ENCODE measurements at places on chromosomes 3 and 15.
A peak's percentile ranks its signal among the peaks of the same experiment; 100 is the strongest.

- no peak for DNase-seq
Observed at GRCh38 chr15:69729167-69729748, 276.6 kb downstream of the RPLP1 start.

DNA sequence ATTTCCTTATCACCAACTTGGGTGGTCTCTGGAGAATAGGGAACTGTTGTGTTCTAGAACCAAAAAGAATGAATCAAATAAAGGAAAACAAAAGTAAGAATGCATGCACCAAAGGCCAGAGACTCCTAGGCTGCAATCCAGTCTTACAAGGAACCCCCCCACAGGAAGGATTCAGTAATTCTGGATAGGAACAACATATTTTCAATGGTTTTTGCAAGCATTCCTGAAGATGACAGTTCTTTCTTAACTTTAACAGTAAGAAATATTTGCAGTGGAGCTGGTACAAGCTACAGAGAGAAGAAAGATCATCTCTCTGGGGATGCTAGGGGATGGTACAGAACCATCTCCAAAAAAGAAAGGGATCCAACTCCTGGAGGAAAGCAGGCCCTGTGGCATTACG lies 116.2 kb upstream of the CHRM5 start:
- DNase-seq: no peak

- peak; percentile 62 for DNase-seq
Observed at GRCh38 chr3:39383045-39383880, at the start of gene SLC25A38. SLC25A38 (plus strand) TSS chr3:39383370; CDS start chr3:39383725, 355 bp downstream.

DNA sequence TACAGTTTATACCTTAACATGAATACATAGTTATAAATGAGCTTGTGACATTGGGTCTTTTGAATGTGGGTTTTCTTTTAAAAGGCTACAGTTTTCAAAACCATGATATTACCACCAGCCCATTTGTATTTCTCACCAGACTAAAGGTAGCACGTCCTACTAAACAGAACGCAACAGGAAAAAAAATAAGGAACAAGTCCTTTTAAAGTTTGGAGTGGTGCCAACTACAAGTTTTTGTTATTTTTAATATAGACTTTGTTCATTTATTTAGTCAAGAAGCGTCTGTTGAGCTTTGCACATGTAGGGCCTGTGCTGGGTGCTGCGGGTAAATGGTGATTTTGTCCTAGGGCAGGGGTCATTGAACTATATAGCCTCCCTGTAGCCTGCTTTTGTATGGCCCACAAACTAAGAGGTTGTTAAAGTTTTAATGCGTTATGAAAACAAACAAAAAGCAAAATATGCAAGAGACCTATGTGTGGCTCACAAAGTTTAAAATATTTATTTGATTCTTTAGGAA lies 164.4 kb downstream of the GHSR start:
- DNase-seq: no peak

- no peak for DNase-seq
Observed at GRCh38 chr3:23183731-23184130, 19.4 kb upstream of the UBE2E2 start.

DNA sequence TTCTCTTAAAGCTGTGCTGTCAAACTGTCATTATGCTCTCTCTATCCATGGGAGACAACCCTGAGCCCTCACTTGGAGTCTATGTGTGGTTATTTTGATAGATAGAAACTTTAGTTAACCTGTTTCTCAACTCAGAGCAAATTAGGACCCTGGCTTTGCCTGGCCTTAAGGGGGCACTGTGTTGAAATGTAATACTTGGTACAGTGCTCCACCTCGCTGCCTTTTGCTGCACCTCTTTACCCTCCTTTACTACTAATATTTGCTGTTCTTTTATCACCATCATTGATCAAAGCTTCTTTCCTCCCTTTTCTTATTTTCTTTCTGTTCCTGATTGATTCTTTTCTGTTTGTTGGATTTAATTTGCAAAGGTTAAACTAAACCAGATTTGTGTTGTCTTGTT lies 34.3 kb downstream of the STT3B start:
- DNase-seq: no peak

- DNase-seq: peak; percentile 26
Observed at GRCh38 chr3:13091898-13092611, 18.8 kb upstream of the IQSEC1 start.

- no peak for DNase-seq
Observed at GRCh38 chr3:163957072-163957471, 1121.2 kb downstream of the SI start.

DNA sequence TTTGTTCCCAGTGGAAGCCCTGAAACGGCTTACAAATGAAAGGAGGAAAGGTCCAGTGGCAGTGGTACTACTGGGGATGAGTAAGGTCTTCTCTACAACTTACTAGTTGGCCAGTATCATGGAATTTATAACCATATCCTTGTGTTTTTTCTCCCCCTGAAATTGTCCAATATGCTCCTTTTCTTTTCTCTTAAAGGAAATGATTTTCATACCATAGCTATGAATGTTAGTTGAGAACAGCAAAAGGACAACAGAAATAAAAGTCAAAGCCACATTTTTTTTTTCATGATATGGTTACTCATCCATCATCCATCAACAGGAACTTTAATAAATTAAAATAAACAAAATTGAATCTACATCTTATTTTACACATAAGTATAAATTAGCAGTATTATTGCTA lies 450.4 kb downstream of the MFSD1 start:
- no peak for DNase-seq

DNA sequence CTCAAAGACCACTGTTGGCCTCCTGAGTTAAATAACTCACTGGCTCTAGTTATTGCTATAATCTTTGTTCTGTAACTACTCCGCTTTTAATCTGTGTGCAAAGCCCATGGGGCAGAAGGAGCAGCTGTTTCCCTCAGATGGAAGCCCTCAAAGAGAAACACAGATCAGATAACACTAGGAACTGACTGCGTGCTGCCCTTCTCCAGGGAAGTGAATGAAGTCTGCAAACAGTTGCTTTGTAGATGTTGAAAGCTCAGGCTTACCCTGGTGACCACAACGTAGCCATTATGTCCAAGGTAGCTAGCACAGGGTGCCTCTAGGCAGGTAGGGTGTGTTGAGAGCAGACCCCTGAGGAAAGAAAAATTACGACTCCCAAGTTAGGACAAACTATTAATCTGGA lies 152.3 kb upstream of the STAC start:
- DNase-seq: no peak

- DNase-seq: peak; percentile 56
Observed at GRCh38 chr15:39403640-39404117, 177.2 kb upstream of the THBS1 start.

GRCh38 chr15:85580879-85581278 lies 200.5 kb downstream of the AKAP13 start:
- DNase-seq: no peak

GRCh38 chr15:45199136-45199810 lies 11.5 kb upstream of the SHF start:
- DNase-seq: no peak

- DNase-seq: no peak
Observed at GRCh38 chr15:90138071-90138833, 36.0 kb upstream of the IDH2 start.

DNA sequence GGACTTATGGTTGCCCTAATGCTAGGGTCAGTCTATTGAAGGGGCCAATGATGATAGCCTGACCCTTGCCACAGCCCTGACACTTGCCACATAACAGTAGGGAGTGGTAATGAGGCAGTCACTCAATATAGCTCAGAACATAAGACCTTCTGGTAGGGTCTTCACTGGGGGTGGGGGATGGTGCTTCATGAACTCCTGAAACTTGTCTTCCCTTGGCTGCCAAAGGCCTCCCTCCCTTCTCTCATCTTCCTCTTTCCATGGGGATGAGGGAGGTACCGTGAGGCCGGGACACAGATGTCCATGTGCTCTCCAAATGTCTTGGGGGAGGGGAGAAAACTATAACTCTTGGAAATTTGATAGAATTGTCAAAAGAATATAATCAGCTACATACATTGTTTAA lies 21.1 kb upstream of the THSD4 start:
- no peak for DNase-seq

DNA sequence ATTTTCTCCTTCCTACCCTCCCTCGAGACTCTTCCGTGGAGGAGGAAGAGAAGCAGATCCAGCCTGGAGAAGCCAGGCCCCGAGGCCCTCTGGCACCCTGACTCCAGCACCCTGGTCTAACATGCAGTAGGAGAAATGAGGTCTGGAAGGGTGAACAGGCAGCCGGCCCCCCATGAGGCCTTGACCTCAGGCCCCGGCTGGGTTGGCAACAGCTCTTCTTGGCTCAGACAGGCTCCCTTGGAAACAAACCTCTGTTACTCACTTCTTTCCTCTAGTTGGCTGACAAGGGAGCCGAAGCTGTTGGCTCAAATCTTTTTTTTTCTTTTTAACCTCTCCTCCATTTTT lies 73.4 kb downstream of the CPN2 start:
- no peak for DNase-seq

DNA sequence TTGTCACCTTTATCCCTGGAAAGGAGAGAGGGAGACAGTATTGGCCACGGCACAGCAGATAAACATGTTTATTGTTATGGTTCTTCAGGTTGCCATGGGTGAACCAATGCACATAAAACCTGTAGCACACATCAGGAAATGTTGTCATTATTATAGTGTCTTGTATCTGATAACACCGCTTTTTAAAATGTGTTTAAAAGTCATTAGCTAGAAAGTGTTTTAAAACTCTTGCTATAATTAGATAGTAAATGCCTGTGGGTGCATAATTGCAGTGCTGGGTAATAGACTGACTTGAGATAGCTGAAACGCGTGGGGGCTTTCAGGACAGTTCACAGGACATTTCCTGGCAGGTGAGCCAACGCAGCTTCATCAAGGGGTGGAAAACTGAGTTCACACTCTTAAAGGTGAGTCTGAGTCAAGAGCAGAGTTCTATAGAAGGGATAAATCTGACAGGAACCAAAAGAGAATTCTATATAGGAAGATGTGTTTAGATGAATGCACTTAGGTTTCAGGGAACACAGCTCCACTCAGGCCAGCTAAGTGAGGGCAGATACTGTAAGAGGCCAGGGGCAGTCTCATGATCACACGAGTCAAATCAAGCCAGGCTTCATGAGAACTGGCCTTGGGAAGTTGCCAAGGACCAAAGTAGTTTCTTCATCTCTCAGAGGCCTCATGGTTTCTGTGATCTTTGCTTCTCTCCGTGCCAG lies 35.6 kb upstream of the PPP4R2 start:
- DNase-seq: no peak

GRCh38 chr3:72818092-72818773 lies 30.0 kb downstream of the SHQ1 start:
- DNase-seq: no peak

DNA sequence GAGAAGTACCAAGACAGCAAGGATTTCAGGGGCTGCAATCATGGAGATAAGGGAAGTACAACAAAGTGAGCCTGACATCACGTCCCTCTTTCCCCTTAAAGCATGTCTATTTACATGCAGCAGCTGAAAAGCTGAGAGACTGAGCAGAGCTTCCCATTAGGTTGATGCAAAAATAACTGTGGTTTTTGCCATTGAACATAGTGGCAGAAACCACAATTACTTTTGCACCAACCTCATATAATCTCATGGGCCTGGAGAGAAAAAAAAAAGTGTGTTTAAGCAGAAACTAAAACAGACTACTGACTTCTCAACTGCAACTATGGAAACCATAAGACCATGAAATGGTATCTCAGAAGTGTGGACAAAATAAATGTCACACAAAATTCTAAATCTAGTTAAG lies 48.3 kb downstream of the CCDC12 start:
- no peak for DNase-seq

DNA sequence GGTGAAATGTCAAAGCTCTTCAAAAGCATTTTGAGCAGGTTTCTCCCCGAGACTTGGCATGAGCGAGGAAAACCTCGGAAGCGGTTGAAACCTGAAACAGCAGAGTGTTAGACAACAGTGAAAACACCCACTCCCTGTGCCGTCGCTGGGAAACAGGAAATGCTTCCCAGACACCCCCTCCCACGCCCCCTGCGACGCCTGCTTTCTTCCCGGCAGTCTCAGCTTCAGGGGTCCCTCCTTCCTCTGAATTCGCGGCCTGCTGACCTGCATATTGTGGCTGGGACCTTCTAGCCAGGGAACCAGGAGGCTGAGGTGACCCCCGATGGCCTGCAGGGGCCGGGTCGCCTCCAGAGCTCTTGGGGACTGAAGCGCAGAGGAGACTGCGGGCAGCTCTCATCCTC lies 250.6 kb upstream of the LYSMD4 start:
- no peak for DNase-seq

DNA sequence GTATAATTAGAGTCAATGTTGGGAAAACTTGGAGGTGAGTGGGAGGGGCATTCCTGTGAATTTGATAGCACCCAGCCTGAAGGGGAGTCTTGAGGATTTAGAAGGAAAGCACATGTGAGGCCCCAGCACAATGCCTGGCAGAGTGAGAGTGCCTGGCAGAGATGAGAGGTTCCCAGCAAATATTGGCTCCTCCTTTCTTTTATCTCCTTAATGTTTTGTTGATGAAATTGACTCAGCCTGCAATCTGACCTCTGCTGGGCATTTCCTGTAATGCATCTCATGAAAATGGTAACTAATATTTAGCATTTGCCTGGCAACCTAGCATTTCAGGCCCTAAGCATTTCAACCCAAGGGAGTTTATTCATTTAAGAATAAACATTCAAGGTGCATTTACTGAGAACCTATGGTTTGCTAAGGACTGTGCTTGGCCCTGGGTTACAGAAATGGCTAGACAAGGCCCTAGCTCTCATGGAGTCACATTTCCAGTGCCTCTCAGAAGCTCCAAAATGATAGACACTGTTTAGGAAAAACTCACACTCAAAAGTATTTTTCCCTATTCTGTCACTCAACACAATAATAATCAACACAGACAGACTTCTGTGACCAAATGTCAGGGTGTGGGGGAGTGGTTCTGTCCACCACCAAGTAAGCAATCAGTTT lies 19.0 kb downstream of the PDHB start:
- peak; percentile 35 for DNase-seq

- no peak for DNase-seq
Observed at GRCh38 chr3:139893267-139893962, 41.6 kb upstream of the CLSTN2 start.

- no peak for DNase-seq
Observed at GRCh38 chr15:29196290-29196689, 73.3 kb downstream of the NSMCE3 start.

GRCh38 chr15:68384451-68385239 lies 47.3 kb downstream of the ITGA11 start:
- peak; percentile 45 for DNase-seq

DNA sequence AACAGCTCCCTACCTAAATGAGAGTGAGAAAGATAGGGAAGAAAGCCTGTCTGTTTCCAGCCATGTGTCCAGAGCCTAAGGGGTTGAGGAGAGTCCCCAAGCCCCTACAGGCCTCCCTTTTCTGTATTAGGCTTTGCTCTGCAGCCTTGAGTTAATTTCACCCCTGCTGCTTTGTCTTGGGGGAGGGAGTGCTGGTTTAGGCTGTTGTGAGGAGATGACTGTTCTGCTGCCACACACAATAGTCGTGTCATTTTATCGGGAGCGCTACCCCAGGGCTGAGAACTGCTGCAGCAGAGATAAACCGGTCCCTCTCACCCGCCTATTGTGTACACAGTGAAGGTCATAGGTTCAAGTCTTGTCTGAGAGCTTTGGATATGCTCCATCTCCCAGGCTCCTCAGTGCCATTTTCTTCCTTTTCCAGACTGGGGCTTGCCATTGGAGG lies 1.4 kb downstream of the ZNF609 start:
- peak; percentile 8 for DNase-seq
